ENCODE measurements at places on chromosomes 2 and 18.

DNA sequence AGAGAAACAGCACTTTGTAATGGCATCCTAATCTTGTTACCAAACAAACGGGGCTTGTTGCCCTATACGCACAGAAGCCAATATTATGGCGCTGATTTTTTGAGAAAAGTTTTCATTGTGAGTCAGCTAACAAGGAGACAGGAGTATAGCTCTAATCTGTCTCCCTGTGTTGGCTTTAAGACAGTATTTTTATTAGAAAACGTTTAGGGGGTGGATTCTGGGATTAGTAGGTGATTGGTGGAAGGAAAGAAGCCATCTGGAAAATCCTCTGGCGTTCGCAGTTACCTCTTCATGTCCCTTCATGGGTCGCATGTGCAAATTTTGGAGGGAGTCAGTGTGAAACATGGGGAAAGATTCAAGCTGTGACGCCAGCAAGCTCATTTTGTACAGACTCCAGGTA, 698 bp upstream of the TMEM237 start:
- DNase-seq, result peak; percentile 50

DNA sequence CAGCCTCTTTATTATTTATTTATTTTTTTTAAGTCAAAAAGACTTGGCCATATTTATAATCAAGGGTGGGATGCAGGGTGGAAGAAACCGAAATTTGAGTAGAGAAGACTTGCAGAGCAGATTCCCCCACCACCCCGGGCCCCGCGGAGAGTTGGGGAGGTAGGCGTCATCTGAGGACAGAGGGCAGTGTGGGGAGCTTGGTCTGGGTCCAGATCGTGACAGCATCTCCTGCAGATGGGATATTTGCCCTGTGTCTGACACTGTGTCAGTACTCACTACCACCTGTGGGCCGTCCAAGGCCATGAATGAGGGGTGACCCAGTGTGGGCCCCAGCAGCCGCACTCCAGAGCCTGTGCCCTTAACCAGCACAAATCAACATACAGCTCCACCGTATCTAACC, 10.5 kb upstream of the PRELID3A start:
- DNase-seq, result no peak

DNA sequence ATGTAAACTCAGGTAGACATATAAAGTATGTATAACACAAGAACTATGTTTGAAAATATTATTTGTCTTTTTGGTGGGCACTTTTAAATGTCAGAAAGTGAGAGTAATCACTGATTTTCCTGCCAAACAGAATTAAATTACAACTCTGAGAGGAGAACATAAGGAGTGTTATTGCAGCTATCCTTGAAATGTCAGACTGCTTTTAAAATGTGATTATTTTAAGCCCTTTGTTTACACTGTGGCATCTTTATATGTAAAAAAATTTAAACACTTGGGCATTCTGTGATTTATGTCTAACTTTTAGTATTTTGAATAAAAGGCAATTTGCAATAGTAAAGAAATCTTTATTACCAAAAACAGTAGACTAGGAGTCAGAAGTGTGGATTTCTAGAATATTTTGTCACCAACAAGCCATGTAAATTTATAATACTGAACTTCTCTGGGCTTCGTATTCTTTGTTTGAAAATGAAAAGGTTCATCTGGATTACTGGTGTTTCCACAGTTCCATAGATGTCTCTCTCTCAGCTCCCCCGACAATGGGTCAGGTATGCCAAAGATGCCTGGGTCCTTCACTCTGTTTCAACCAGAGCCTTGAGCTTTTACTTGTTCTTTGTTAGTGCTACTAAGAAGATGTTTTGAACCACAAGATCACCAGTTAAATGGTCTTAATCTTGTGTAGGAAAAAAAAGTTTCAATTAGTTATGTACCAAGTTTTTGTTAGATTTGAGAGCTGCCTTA, 38.8 kb downstream of the GULP1 start:
- peak; percentile 22 for DNase-seq

DNA sequence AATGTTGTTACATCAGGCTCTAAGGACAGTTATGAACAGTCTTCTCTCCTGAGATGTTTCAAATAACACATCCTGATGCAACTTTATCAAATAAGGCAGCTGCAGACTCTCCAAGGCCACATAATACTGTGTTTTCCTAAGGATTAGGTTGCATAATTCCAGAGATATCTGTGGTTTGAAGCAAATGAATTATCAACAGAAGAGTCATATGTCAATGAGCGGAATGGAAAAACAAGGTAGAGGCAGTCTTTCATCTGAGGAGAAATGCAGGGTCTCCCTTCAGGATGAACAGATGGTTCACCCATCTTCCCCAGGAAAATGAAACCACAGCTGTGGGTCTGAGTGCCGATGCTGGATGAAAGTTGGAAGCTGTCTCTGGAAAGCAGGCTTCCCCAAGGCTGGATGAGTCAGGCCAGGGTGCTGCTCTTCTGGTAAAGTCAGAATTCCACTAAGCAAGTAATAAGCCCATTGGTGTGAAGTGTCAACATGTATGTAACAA, 22.2 kb downstream of the LYG1 start:
- DNase-seq, result peak; percentile 89

- no peak for DNase-seq
Measured at GRCh38 chr2:166032361-166032760, 78.8 kb upstream of the TTC21B start.

- peak; percentile 59 for DNase-seq
Measured at GRCh38 chr2:12227941-12228608, 481.6 kb downstream of the LPIN1 start.

DNA sequence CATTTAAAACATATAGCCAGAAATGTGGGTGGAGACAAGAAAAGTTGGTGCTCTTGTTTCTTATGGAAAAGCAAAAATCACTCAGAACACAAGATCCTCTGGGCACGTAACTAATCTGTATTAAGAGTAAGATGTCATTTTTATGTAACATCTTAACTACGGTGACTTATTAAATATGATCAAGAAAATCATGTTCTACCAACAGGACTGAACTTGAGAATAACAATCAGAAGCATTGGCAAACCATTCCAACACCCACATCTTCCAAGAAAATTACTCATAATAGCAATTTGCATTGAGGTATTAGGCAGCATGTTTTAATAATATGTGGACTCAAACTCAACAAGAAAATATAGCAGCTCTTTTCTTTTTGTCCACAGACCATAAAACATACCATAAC, 21.6 kb downstream of the MAP2 start:
- no peak for DNase-seq

DNA sequence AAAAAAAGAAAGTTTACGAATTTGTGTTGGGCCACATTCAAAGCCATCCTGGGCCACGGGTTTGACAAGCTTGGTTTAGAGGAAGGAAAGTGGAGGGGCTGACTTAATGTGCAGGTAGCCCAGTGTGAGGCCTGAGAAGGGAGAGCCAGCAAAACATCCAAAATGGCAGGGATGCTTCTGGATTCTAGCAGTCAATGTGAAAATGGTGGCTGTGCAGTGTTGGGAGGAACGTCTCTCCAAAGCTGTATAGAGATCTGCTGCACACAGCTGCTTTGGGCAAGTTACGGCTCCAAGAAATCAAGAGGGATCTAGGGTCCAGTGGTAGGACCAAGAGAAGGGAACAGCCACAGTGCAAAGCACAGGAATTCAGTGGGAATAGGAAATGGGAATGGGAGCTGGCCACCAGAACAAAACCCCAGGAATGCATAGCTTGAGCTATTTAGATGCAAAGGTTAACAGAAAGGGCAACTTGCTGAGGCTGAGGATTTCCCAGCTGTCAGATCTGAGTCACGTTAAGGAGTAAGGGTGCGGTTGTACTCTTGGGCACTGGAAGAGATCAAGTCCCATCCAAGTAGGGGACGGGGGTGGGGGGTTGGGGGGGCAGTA, 70.6 kb downstream of the B3GNT2 start:
- DNase-seq, result peak; percentile 95

DNA sequence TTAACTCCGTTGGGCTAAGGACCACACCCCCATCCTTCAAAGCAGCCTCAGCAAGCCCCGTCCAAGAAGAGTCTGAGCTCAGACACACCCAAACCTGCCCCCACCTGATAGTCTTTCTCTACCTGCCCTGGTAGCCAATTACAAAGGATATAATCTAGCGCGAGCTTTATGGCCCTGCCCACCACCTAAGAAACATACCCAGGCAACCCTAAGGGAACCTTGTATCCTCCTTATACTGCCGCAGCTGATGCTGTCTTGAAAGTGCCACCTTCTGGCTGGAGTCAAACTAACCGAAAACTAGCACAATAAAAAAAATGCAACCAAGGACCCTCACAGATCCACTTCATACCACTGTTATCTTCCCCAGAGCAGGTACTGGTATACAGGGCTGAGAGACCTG, 628.3 kb upstream of the REG3G start:
- no peak for DNase-seq

GRCh38 chr2:213317929-213318328, 33.7 kb downstream of the SPAG16 start:
- DNase-seq, result peak; percentile 80

GRCh38 chr2:18787726-18788125, 198.4 kb upstream of the NT5C1B start:
- no peak for DNase-seq

- peak; percentile 22 for DNase-seq
Measured at GRCh38 chr2:195596840-195597239, 60.2 kb upstream of the SLC39A10 start.

GRCh38 chr2:88857951-88858411, 166.5 kb downstream of the RPIA start:
- DNase-seq, result peak; percentile 5

DNA sequence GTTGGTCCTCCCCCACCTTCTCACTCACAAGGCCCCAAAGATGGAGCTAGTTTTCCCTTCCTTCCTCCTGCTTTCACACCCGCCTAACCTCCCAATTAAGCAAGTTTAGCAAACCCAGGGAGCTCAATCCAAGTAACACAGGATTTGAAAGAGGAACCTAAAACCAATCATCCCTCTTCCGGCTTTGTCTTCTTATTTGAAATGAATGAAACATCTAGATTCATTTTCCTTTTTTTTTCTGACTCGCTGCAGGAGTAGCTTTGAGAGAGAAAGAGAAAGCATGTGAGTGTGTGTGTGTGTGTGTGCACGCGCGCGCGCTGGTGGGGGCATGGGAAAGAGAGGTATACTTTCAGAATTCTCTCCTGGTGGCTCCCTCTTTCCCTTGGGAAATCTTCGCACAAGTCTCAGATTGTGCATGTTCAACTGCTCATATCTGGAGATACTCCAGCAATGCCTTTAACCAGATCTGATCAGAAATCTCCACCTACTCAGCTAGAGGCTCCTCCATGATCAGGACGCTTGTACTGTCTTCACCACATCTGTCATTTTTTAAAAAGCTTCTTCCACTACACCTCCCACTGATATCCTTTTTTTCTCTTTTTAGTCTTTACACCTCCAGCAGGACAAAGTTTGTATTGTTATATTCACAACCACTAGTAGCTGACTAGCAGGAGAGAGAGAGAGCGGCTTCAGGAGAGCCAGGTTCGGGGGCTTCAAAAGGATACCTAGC, 1.7 kb downstream of the SLC8A1 start:
- DNase-seq, result peak; percentile 72

GRCh38 chr2:230205721-230206120, 14.1 kb downstream of the SP110 start:
- DNase-seq, result no peak

GRCh38 chr2:20988905-20989304, 55.0 kb downstream of the APOB start:
- DNase-seq, result peak; percentile 1

- peak; percentile 3 for DNase-seq
Measured at GRCh38 chr2:95525294-95526035, 40.9 kb upstream of the TRIM43B start.

DNA sequence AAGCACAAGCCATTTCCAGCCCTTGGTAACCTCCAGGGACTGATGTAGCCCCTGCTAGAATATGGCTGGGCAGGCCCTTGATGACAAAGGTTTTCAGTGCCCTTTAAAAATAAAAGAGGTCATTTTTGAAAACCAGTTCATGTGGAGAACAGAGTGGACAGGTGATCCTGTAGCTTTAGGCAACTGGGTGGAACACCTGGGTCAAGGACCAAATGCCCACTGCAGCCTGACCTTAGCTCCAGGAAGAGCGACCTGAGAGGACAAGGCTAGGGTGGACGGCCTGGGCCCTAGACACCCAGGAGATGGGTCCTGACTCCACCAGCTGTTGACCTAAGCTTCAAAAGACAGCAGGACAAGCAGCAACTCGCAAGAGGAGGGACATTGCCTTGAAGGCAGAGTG, 116.6 kb downstream of the LIPG start:
- DNase-seq, result no peak

DNA sequence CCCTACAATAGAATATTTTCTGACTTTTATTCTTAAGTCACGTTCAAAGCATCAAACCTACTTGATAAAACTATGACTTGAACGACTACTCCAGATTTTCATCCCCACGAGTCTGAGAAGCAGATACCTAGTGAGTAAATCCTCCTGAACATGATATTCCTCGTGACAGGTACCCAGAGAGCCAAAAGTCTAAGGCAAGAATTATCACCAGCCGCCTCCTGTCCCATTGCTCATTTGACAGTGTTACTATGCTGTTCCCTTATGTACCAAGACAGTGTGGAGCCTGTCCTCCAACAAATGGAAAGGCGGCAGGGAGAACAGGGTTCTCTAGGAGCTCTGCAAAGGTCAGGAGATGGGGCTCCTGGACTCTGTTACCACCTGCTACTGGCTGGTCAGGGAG, 8.3 kb upstream of the ALPK2 start:
- no peak for DNase-seq

- no peak for DNase-seq
Measured at GRCh38 chr2:119225105-119225865, 1.7 kb downstream of the STEAP3 start.

DNA sequence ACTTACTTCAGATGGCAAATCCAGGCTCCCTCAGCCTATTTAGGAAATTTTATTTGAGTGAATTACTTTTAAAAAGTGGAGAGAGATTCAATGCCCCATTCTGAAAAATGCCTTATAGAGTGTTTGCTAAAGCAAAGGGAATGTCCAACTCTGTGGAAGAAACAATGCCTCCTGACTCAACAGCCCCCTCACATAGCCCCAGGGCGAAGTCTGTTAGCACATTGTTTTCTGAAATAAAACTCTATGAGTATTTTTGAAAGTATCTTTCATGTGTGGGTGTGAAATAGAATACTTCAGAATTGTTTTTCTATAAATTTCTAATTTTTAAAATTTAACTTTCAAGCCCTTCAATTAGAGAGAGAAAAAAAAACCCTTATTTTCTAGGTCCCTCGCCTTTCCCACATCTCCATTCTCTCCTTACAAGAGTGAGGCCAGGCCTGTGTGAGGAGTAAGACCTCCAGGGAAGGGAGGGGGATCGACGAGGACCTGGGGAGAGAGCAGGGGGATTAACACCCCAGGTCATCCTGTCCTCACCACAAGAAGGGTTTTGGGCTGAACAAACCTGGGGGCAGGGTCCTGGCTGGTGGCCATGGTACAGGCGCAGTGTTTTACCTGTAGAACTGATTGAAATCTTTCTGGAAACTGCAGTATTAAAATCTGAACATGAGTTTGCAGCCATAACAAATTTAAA, 141.4 kb downstream of the SNTG2 start:
- peak; percentile 69 for DNase-seq

DNA sequence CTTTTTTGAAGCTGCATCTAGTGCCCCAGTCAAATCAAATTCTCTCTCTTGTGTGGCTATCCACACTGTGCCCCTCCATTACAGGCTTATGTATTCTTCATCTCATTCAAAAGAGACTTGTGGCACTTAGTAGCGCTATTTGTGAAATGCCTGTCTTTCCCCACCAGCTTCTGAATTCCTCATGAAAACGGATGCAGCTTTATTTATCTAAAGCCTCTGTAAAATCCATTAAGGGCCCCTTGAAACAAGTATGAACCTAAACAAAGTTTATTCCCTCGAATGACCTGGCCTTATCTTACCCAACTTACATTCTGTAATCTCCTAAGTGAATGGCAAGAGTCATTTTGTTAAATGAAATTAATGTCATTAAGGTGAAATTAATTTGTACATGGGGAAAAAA, 417.4 kb upstream of the PIK3C3 start:
- DNase-seq, result no peak

Data from EH (cell line).